ENCODE measurements at places on chromosomes 3 and 15.

- peak; percentile 77 for DNase-seq
Measured at GRCh38 chr3:146189519-146190173, 28.7 kb upstream of the PLOD2 start.

GRCh38 chr15:41048397-41048796 is 67.7 kb downstream of the INO80 start:
- no peak for DNase-seq

GRCh38 chr15:29819979-29820378 is 2.3 kb downstream of the TJP1 start:
- no peak for DNase-seq

DNA sequence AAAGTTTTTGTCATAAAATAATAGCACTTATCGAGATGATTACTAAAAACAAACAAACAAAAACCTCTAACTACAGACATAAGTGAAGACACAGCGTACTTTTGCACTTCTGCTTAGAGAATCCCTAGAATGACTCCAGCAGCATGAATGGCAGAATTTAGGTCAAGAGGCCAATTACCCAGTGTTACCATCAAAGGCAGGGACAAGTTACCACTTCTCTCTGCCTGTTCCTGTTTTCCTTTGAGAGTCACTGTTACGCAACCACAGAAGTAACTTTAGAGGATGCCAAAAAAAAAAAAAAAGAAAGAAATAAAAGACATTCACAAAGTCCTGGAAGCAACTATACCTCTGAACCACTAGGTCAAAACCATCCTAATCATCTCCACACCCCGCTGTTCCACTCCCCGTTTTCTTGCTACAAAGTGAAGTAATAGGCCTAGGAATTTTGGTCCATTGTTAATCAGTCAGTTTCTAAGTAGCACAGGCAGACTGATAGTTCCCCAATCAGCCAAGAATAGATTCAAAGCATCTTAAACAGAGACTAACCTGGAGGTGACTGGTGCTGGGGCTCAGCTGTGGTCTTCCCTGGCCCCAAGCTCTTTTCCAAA is 41.9 kb downstream of the FMN1 start:
- peak; percentile 27 for DNase-seq

DNA sequence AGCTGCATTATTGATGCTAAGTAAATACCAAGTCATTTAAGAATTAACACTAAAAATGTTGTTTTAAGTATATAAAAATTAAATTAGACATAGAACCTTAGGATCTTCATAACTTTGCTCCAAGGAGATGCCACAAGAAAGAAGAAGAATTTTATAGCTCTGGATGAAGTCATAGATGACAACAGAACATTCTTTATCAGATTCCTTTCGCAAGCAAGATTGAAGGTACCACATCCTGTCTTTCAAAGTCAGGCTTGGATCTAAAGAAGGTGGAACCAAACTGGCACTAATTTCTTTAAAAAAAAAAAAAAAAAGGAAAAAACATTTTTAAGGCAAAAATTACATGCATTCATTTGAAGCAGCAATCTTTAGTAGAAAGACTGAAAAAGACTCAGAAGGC is 62.5 kb downstream of the POLQ start:
- peak; percentile 21 for DNase-seq

- DNase-seq = peak; percentile 26
Measured at GRCh38 chr15:58038426-58039078, 27.0 kb downstream of the ALDH1A2 start.

DNA sequence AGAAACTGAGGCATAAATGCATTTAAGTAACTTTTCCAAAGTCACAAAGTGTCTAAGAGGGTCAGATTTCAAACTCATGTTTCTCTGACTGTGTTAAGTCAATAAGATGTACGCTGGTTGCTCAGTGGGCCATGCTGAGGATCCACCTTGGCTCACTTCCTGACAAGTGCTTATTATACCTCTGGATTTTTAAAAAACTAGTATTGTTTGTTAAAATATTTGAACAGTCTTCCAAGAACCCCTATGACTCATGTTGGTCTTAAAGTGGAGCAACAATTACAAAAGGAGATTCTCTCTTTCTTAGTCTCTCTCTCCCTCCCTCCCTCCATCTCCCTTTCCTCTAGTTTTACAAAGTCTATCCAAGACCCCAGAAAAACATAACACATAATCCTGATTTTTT is 1050.2 kb downstream of the AGBL1 start:
- DNase-seq = peak; percentile 69

GRCh38 chr3:27494784-27495183 is 10.6 kb upstream of the SLC4A7 start:
- DNase-seq = no peak

DNA sequence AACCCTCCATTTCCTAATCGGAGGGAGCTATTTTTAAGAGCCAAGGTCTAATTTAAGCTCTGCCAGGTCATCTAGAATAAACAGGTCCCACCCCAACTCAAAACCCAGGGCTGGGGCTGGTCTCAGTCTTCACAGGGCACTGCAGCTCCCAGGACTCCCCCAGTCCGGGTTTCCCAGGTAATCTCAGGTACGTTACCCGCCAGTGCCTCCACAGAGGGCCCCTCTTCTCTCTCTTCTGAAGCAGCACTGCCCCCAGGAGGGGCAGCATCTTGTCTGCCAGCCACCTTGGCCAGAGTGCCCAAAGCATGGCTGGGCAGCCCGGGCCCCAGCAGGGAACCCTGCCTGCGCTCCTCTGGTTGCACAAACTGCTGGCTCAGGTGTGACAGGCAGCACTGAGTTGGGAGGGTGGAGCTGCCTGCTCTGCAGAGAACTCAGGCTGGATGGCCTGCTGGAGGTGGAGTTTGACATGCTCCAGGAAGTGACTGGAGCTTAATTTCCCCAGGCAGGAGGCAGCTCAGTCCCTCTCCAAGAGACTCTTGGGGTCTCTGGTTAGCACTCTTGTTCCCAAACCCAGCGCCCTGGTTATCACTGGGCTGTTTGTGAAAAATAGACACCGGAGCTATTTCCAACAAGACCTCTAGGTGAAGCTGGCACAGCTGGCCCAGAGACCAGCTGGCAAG is at the start of gene PLA2G4F:
TSS of gene PLA2G4F (minus strand) at position 394 of the 680 bp plus-strand sequence. CDS start at position 307, 87 bp downstream.
- DNase-seq = no peak

- no peak for DNase-seq
Measured at GRCh38 chr15:77075528-77075927, 4.6 kb upstream of the TSPAN3 start.

GRCh38 chr3:141913150-141913811 is 36.8 kb downstream of the ATP1B3 start:
- DNase-seq = peak; percentile 78

DNA sequence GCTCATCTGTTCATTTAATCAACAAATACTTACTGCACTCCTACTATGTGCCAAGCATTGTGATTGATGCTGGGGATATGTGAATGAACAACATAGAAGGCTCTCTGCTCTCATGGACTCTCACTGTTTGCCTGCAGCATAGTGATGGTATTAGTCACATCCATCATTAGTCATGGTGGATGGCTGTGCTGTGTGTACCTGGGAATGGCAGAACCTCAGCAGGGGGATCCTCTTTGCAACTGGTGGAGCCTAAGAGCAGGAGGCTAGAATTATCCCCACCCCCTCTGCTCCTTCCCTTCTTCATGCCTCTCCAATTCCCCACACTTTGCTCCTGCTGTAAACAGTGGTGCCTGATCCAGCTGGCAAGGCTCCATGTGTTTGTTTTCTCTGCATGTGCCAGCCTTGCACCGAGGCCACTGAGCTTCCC is 20.5 kb downstream of the BOC start:
- peak; percentile 65 for DNase-seq

DNA sequence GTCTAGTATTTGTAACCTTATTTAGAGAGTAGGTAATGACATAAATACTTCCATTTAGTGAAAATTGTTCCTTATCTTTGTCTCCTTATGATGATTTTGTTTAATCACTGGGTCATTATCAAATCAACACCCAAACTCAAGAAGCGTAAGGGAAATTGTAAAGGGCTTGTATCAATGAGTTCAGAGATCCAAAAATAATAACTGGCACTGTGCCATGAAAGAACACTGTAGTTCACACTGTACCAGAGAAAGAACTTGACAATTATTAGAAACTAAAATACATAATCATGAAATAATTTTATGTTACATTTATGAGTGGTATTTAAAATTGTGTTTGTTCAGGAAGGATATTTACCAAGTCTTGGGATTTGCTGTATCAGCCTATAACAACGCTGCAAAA is 895.4 kb downstream of the FHIT start:
- no peak for DNase-seq

DNA sequence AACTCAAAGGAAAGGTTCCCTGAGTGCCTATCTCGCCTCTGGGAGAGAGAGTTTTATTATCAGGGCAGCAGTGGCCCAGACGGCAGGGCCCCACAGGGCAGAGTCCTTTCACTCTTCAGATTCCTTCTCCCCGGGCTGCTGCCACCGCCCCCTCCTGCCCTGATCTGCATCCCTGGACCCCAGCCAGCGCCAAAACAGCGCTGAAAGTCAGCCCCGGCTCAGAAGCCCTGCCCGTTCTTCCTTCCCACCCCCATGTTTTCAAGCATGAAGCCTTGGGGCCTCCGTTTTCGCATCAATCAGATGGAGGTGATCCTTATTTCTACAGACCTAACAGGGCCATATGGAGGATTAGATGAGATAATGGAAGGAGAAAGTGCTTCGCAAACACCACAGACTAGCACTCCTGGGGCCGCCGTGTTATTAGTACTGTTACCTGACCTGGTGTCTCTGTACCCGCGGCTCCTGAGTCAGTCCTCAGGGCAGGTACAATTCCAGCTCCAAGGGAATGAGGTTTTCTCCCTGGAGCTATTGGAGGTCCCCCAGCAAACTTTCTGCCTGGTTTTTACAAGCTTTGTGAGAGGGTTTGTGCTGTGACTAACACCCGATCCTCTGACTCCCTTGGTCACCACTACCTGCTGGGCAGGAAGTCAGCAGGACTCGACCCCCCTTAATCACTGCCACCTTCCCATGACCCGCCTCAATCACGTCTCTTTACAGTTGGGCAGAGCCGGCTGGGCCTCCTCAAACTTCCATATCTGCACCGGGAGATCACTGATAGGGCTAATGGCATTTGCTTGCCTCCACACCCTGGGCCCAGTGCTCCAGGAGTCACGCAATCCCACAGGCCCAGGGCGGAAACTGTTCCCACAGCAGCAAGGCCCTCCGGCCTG is 39.5 kb upstream of the TSEN2 start:
- DNase-seq = no peak

GRCh38 chr3:135090020-135090717 is 295.1 kb downstream of the EPHB1 start:
- no peak for DNase-seq

DNA sequence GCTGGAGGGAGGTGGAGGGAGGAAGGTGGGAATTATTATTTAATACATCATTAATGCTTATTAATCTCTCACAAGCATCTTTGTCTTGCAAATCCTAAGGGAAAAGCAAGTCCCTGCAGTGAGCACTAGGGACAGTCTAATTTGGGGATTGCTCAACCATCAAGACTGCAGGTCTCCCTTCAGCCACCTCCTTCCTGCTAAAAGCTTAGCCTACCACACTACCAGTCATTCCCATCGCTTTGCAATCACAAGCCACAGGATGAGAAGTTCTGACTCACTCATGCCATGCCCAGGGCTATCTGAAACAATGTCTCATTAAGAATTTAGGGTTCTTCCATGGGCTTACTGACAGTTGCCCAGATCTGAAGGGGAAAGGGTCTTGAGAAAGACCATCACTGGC is 51.0 kb upstream of the EIF1B start:
- peak; percentile 17 for DNase-seq

DNA sequence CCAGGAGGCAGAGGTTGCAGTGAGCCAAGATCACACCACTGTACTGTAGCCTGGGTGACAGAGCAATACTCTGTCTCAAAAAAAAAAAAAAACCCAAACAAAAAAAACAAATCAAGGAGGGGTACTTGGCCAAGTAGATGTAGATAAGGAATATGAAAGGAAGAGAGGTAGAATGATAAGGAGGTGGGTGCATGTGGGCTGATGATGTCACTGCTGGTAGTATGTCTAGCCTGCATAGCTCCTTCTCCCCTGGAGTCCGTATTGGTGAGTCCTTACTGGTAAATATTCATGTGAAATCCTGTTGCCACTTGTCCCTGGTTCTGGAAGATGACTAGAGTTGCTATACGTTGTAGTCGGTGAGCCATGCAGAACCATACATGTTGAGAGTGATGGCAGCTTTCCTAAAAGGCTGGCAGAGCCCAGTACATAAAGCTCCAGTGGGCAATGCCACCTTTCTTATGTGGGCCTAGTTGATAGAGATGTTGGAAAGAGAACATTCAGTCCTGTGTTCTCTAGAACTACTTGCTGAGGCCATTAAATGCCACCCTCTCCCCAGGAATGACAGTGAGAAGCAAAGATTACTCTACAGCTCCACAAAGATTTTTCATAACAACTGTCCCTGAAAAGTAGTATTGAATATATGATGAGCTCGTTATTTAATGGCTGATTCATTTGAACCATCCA is 11.0 kb downstream of the KAT2B start:
- no peak for DNase-seq

- no peak for DNase-seq
Measured at GRCh38 chr3:71498543-71498942, 85.0 kb downstream of the FOXP1 start.

DNA sequence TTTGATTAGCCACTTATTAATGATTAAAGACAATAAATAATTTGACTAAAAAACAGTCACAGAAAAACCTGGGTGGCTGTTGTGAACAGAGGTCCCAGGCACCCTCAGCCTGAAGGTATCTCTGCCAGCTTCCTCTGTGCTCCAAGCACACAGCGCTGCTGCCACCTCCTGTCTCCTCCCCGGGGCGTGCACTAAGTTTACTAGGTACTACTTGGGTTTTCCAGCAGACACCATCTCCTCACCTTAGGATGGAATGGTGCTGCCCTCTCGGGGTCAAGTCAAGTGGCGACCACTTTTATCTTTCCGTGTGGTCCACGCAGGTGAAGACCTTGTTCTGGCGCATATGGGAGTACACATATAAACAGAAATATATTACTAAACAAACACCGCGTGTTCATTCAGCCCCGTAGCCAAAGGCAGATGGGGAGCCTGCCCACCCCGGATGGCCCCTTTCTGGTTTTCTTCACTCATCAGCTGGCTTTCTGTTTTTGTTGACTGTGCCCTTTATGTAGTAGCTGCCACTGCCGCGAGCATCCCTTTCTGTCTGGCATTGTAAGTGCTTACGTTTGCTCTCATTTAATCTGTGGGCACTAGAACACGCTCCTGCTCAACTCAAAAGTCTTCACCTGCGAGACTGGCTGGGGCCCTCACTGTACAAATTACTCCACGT is 128.0 kb downstream of the LRIG1 start:
- peak; percentile 28 for DNase-seq

GRCh38 chr3:117479095-117479494 is 769.5 kb downstream of the TUSC7 start:
- DNase-seq = no peak

DNA sequence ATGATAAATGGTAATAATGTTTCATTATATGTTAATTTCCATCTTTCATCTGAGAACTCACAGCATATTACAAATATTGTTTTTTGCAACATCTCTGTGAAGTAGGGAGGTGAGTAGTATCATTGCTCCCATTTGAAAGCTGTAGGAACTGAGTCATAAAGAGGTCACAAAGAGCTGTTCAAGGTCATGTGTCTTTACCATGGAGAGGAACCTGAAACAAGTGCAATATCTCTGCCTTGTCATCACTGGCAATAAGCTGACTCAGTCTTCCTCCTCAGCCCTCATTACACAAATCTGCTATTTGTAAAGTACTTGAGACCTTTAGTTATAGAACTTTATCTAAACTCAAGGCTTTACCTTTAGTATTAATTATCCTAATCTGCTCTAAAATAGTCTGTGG is 4.4 kb upstream of the ATP13A4 start:
- no peak for DNase-seq

GRCh38 chr3:30648670-30649357 is 42.4 kb downstream of the TGFBR2 start:
- DNase-seq = no peak

- peak; percentile 58 for DNase-seq
Measured at GRCh38 chr15:35657679-35658311, 111.8 kb upstream of the DPH6 start.
